ENCODE measurements at places on chromosomes 12 and 14.

DNA sequence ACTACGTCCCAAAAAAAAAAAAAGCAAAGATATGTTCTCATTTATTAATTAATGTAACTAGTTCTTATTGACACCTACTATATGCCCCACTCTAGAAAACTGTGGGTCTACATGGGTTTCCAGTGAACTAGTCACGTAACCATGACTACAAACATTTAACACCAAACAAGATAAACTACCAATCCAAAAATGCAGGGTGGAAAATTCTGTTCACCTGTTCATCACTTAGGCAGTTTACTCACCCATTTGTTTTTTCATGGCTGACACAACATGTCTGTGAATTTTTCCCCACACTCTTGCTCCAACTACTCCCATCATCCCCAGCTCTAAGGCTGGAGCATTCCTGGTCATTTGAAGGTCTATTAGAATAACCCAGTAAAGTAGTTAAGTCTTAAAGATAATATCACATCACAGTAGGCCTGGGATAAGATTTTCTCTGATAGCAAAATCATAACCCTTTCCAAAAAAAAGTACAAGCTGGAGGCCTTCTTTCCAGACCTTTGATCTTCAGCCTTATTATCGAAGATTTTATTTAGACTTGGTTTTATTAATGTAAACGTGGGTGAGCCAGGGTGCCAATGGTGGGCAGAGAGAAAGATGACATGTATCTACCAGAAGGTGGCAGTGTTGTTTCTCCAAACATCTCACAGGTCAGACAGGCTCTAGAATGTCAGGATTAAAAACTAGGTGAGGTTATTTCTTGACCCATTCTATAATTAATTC is 61.6 kb upstream of the DAAM1 start:
- peak; percentile 50 for DNase-seq

DNA sequence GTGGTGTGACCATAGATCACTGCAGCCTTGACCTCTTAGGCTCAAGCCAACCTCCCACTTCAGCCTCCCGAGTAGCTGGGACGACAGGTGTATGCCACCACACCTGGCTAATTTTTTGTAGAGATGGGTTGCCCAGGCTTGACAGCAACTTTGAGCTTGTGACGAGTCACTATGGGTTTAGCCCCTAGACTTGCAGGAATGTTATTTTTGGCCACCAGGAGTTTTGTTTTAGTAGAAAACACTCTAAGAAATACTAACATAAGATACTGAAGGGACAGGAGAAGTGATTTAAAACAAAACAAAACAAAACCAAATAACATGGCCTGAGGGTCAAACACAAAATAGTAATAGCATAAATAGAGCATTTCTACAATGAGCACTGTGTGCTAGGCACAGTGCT is 26.4 kb downstream of the SETD3 start:
- no peak for DNase-seq

DNA sequence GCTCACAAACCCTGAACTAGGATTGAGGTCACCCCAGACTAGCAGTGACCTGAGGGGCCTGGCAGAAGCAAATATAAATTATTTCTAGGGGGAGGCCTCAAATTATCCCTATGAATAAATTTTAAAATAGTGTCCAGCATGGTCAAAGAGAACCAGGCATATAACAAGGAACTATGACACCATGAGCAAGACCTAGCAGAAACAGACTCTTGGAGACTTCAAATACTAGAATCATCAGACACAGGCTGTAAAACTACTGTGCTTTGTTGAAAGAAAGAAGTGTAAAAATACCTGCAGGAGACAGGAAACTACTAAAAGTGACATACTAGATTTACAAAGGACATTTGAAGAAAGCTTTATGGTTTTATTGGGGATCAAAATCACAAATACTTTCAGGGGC is 3.2 kb upstream of the BCL7A start:
- DNase-seq, result no peak

DNA sequence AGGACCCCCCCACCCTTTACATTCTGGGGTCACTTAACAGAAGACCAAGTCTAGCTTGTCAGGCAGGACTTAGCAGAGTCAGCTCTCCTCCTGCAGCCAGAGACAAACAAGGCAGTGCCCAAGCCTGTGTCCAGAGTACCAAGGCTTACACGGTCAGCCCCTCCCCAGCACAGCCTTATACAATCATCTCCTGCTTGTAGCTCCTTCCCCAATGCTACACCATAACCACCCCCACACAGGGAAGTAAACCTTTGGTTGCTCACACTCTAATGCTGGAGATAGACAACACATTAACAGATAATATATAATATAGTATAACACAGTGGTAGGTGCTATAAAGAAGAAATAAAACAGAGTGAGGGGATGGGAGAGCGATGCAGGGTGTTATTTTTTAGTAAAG is 175.4 kb upstream of the PWP1 start:
- no peak for DNase-seq

DNA sequence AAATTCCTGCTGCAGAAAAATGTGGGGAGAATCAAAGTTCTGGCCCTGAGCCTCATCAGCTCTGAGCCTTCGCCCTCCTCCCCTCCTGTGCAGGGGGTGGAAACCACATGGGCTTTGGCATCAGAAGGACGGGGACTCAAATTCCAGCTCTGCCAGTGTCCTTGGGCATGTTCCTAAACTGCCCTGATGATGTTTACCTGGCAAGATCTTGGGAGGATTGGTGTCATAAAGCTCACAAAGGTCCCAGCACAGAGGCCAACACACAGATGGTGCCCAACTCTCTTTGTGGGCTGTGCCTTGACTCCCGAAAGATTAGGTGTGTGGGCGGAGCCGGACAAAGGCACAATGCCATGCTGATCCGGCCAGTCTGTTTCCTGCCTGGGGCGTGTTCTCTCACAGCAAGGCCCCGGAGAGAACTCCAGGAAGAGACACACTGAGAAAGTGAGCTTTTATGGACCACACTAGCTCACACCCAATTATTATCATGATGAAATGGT is 20.5 kb upstream of the CLMN start:
- DNase-seq, result no peak

DNA sequence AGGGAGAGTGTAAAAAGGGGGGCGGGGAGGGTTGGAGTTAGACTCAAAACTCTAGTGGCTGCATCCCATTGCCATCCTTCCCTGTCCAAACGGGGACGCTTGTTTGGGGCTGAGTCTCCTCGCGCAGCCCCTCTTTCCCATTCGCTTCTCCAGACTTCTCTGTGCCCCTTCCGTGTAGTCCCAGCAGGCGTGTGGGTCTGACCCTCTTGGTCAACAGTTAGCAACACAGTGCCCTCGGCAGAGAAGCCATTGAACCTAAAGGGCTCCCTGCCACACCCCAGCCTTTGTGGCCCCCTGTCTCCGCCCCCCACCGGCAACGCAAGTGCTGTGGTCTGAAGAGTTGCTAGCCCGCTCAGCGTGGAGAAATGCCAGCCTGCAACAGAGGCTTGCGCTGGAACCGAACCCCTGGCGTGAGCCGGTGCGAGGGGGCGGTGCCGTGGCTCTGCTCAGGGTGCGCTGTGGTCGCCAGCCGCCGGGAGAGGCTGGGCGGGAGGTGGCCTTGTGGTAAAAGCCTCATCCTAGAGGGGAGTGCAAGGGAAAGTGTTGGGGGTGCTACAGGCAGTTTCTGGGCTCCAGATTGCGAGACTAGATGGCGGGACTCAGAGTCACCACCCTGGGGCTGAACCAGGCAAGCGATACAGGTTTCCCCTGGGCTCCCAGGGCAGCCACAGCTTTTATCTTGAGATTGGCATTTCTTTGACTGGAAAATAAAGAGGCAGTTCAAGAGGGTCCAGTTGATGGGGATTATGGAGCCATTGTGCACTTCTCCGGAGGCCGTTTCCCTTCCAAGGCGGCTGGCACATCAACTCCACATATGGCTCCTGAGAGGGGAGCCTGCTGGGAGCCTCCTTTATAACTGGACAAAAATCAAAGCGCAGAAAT is 2.1 kb downstream of the PLXNC1 start:
- peak; percentile 9 for DNase-seq

DNA sequence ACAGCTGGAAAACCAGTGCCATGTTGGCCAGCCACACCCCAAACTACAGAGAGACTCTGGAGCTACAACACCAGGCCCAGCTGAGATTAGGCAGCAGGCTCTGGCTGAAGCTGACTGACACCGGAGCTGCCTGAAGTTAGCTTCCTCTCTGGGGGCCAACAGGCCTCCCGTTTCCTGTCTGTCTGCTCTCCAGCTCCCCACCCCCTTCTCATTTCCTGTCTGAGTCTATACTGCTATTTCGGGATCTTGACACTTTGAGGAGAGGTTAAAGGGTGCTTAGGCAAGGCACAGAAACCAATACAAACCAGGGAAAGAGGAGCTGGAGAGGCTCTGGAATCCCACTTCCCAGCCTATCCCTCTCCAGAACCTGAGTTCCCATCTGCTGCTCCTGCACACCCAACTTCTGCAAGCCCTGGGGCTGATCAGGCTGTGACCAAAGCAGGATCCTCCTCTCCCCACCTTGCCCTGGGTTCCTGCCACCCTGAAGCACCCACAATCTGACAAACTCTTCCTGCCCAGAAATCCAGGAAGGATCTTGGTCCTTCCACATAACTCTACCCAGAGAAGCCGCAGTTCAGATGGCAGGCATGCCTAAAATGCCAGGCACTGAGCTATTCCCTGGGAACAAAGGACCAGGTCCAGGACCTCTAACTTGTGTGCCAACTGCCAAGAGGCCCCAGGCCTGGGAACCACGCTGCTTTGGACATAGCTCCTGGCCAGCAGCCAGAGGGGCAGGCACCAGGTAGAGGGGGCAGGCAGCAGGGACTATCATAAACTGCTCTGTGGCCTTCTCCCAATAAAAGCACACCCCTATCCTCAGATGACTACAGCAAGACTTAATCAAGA is 39.9 kb downstream of the PRPF40B start:
- DNase-seq, result peak; percentile 88

- no peak for DNase-seq
Observed at GRCh38 chr12:125121106-125121505, 55.9 kb downstream of the AACS start.

DNA sequence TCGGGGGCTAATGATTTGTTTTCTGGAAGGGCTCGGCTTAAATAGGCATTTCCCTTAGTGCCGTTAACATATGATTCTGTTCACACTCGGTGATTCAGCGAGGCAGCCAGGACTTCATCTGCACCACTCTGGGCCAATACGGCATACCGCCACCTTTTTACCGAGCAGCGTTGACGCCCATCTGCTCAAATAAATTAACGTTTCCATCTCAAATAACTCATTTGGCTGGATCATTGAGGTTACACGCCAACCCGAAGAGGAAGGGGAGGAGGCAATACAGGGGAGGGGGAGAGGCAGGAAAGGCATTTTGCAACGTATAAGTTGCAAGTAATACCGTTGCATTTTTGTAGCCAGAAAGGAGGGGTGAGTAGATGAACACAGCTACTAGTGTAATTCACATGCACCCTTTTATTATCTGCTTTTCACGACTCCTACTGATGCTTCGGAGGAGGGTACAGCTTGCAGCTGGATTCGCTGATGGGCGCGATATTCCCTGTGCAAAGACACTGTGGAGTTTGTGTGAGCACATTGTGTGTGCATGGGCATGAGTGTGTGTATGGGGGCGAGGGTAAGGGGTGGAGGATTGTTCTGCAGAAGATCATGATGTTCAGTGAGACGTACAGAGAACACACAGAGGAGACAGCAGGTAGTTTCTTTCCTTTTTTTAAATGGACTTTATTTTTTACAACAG is 45.9 kb downstream of the MAP1LC3B2 start:
- DNase-seq, result no peak

- DNase-seq, result no peak
Observed at GRCh38 chr14:32384464-32384863, 55.4 kb downstream of the AKAP6 start.

DNA sequence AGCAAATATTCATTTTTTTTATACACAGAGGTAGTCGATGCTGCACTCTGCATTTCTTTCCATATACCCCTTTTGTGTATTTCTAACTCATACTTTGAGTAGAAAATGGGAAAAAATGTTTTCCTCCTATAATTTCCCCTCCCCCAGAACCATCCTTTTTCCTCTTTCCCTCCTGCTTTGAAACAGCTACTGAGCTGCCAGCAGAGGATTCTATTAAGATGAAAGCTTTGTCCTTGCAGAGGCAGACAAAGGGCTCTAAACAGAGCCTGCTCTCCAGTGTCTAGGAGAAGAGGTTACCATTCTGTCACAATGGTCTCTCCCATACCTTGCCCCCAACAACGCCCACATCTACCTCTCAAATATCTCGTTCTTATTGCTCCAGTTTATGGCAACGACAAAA is 74.6 kb upstream of the OSBPL8 start:
- DNase-seq, result no peak
